Hair follicle dermal papilla cell (primary cell): ENCODE measurements at places on chromosomes 13 and 19. TPM values are rescaled to one million over a fixed set of nuclear protein-coding genes. Genes with fewer than 3 reads are reported as not detected.

Gene PSG11
- total RNA-seq: 0.97 TPM in 1 of 2 replicates, not detected in the other

Gene DLL3
- not detected in 2 replicates for total RNA-seq

Gene ZNF813
- 4.0 and 4.1 TPM in 2 replicates for total RNA-seq

Gene SYNE4
- total RNA-seq: not detected in 2 replicates

Gene SLC7A10
- not detected in 2 replicates for total RNA-seq

Gene PTGIR
- 6.7 and 11.8 TPM in 2 replicates for total RNA-seq

Gene SMG9
- 16.8 and 19.8 TPM in 2 replicates for total RNA-seq

Gene CEACAM3
- not detected in 2 replicates for total RNA-seq
